Gastroesophageal sphincter (tissue), 4 donors: ENCODE measurements at places on chromosomes 1 and 21. TPM values are rescaled to one million over a fixed set of nuclear protein-coding genes. Genes with fewer than 3 reads are reported as not detected.

GRCh38 chr1:58785442-58786058, 1.7 kb upstream of the JUN start:
- no peaks in the 10 kb centered on the region for H3K36me3 ChIP-seq
- ATAC-seq = no peak
- no peaks in the 10 kb centered on the region for H3K27me3 ChIP-seq
- H3K4me1 ChIP-seq = peaks cover 23% of the 10 kb centered on the region
- H3K4me3 ChIP-seq = peak overlapping the region; percentile 70

DNA sequence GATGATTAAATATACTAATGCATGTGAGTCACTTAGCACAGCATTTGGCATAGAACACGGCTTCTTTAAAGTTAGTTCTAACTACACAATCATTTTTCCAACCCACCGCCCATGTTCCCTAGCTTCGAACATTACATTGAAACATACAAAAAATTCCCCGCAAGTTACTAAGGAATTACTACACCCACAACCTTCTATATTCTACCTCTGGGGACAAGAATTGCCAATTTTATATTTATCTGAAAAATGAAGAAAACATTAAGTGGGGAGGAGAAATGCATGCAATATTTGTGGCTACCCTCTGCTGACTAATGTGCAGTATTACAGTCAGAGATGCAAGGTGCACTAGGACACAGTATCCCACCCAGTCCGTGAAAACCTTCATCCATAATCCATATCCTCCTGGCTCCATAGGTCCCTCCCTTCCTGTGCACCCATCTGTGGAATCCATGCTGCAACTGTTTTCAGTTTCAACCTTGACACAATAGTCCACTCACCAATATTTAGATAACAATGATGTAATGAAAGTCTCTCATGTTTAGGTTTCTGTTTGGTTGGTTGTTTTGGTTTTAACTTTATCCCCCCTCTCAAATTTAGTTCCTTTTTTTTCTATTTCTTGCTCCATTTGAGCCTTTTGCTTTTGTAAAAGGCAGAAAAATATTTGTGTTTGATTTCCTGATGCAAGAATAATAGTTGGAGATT, 31.6 kb downstream of the RGS5 start:
- H3K36me3 ChIP-seq = no peaks in the 10 kb centered on the region
- ATAC-seq = peak; percentile 27
- peaks cover 4% of the 10 kb centered on the region for H3K4me1 ChIP-seq
- no peak overlapping the region for H3K4me3 ChIP-seq
- H3K27ac ChIP-seq = no peak overlapping the region

DNA sequence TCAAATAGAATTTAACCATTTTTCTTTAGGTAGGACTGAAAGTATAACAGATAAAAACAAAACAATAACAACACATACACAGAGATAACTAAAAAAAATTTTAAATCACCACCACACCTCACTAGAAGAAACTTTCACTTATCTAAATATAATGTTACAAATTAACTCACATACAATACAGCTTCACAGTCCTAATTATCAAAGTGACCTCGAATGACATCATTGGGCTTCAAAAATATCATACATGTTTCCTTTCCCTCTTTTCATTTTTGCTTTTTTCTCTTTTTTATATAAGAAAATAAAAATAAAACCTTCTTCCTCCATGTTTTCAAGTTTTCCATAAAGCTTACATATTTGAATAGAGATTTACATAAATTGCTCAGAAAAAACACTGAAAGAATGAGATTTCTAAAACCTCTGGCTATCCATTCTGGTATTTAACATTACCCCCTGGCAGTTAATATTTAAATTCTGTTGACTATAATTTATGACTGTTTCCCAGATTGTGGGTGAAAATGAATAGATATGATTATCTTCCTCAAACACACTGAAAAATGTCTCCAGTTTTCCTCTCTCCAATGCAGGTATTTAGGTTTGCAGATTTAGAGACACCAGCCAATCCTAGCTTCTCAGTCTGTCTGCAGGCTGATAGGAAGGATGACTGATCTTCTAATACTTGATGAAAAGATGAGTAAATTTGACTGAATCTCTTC, 40.5 kb upstream of the SLC19A2 start:
- H3K27me3 ChIP-seq = no peaks in the 10 kb centered on the region
- no peaks in the 10 kb centered on the region for H3K4me1 ChIP-seq
- no peaks in the 10 kb centered on the region for H3K36me3 ChIP-seq
- no peak overlapping the region for H3K27ac ChIP-seq
- no peak overlapping the region for H3K4me3 ChIP-seq

DNA sequence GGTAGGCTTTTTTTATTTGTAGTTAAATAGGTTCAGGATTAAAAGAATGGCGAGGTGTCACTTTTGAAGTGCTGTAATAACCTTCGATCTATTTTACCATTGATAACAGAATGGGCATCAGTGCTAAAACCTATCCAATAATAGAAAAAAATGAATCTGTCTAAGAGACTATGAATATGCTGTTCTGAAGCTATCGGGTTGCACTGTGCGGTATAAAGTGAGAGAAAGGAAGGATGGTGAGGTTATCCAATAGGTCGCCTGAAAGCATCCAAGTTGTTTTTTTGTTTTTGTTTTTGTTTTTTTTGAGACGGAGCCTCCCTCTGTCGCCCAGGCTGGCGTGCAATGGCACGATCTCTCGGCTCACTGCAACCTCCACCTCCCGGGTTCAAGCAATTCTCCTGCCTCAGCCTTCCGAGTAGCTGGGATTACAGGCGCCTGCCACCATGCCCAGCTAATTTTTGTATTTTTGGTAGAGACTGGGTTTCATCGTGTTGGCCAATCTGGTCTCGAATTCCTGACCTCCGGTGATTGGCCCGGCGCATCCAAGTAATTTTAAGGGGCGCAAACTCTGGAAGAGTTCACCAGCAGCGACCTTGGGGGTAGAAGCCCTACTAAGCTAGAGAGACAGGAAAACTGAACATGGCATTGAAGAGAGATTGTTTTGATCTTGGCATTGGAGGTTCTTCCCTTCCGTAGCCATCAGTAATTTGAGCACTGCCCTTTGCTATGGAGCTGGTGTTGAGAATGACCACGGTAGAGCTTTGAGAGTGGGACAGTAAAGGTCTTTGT, 8.7 kb upstream of the MDM4 start:
- no peaks in the 10 kb centered on the region for H3K27me3 ChIP-seq
- peak overlapping the region; percentile 51 for H3K4me3 ChIP-seq
- H3K27ac ChIP-seq = peak overlapping the region; percentile 84
- no peaks in the 10 kb centered on the region for H3K4me1 ChIP-seq
- no peaks in the 10 kb centered on the region for H3K36me3 ChIP-seq
- ATAC-seq = peak; percentile 26

DNA sequence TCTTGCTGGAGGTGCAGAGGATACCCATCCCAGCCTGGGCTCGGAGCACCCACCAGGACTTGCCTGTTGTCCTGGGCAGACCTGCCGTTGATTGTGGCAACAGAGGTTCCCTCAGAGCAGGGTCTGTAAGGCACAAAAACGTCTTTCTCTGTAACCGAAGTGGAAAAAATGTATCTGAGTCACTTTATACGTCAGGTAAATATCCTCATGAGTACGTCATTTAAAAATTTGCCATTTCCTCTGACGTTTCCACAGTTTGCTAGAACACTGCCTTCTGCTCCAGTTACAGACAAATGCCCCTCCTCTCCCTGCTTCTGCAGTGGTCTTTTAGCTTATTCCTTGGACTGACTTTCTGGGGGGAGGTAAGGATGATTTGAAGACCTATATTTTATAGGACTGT, 326.8 kb downstream of the HHAT start:
- H3K4me1 ChIP-seq = no peaks in the 10 kb centered on the region
- H3K36me3 ChIP-seq = no peaks in the 10 kb centered on the region
- no peak overlapping the region for H3K4me3 ChIP-seq
- H3K27me3 ChIP-seq = no peaks in the 10 kb centered on the region
- no peak overlapping the region for H3K27ac ChIP-seq
- ATAC-seq = no peak

DNA sequence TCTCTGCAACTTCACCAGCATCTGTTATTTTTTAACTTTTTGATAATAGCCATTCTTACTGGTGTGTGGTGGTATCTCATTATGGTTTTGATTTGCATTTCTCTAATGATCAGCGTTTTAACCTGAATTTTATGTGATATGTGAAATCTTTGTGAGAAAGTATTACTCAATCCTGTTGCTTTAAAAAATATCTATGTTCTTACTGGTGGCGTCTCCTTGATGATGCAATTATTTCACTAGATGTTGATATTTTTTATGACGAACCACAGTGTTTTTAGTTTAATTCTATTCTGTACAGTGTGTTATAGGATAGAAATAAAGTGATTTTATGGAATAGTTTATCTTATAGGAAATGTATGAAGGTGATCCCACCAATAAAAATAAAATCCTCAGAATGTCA, 54.7 kb upstream of the GPR88 start:
- H3K27ac ChIP-seq = no peak overlapping the region
- no peak for ATAC-seq
- H3K36me3 ChIP-seq = peaks cover 12% of the 10 kb centered on the region
- H3K4me1 ChIP-seq = no peaks in the 10 kb centered on the region
- no peak overlapping the region for H3K4me3 ChIP-seq

- H3K4me3 ChIP-seq = no peak overlapping the region
- H3K27ac ChIP-seq = no peak overlapping the region
- H3K27me3 ChIP-seq = no peaks in the 10 kb centered on the region
- H3K36me3 ChIP-seq = no peaks in the 10 kb centered on the region
These were observed 409.5 kb upstream of the ADGRL2 start for GRCh38 chr1:81391125-81391828.

DNA sequence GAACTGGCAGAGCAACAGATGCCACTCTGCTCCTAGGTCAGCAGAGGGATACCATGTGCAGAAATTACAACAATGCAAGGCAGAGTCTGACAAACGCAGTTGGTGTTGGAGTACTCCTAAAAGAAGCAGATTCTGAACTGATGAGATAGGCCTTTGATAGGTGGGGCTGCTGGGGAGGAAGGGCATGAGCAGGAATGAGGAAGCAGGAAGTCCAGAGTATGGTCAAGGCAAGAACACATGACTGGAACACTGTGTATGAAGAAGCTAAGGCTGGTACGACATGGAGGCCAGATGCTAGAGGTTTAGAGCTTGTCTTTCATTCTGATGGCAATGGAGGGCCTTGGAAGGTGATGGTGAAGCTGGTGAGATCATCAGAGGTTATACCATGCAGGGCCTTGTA, 11.5 kb upstream of the THRAP3 start:
- H3K36me3 ChIP-seq = no peaks in the 10 kb centered on the region
- H3K27ac ChIP-seq = no peak overlapping the region
- H3K27me3 ChIP-seq = no peaks in the 10 kb centered on the region

DNA sequence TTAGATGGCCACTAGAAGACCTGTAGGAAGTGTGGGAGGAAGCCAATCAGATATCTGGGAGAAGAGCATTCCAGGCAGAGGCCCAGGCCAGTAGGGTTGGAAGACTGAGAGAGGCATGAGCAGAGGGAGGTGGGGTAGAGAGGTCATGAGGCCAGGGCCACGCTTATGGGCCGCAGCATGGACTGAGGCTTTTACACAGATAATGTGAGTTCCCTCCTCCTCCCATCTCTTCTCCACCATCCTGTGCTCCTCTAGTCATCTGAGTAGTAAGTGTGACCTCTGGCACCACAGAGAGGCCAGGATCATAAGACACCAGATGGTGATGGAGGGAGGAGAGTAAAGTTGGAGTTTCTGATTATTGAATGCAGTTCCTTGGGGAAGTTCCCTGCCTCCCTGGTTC, 17.1 kb downstream of the TTC22 start:
- H3K4me1 ChIP-seq = no peaks in the 10 kb centered on the region
- no peak for ATAC-seq
- H3K4me3 ChIP-seq = no peak overlapping the region
- H3K27me3 ChIP-seq = peaks cover 55% of the 10 kb centered on the region
- H3K36me3 ChIP-seq = no peaks in the 10 kb centered on the region

- H3K27ac ChIP-seq = no peak overlapping the region
- no peaks in the 10 kb centered on the region for H3K27me3 ChIP-seq
- H3K4me1 ChIP-seq = no peaks in the 10 kb centered on the region
- ATAC-seq = no peak
These were observed 8.7 kb upstream of the TTF2 start for GRCh38 chr1:117051224-117052064.

DNA sequence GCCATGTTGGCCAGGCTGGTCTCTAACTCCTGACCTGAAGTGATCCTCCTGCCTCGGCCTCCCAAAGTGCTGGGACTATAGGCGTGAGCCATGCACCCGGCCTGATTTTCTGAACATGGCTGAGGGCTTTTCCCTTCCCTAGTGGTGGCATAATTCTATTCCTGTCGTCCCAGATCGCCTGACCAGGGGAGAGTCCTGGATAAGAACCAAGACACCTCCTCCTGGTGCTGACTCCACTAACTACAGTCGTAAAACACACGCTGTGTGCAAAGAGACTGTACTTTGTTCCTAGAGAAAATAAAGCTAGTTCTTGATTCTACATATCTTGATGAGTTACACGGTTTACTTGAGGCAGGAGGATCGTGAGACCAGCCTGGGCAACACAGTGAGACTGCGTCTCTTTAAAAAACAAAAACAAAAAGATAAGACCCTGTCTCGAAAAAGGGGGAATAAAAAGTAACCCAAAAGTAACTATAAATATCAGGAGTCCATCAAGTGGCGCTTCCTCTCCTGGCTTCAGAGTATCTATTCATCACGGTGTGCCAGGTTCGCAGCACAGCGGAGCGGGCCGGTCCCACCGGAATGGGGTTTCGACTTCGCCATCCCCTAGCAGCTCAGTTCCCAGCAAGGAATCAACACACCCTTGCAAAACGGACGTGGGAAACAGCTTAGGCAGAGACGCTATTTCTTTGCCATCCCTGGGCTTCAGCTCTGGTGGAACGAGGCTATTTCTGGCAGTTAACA, 973 bp downstream of the SDF4 start:
- no peak for ATAC-seq
- H3K4me1 ChIP-seq = no peaks in the 10 kb centered on the region
- H3K36me3 ChIP-seq = peaks cover 59% of the 10 kb centered on the region
- H3K4me3 ChIP-seq = peak overlapping the region; percentile 87
- H3K27me3 ChIP-seq = no peaks in the 10 kb centered on the region
- peak overlapping the region; percentile 96 for H3K27ac ChIP-seq

DNA sequence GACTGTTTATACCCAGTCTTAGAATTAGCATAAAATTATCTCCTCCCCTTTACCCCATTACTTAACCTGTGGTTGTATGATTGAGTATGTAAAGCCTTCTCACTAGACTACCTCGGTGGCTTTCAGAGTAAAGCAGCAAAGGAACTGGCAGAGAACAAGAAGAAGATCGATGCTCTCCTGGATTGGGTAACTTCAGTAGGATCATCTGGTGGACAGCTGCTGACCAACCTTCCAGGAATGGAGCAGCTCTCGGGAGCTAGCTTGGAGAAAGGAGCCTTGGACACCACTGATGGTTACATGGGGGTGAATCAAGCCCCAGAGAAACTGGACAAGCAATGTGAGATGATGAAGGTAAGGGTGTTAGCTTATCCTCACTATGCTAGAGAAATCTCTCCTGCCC, 138.6 kb upstream of the BMP8A start:
- H3K4me3 ChIP-seq = no peak overlapping the region
- H3K27ac ChIP-seq = no peak overlapping the region
- H3K4me1 ChIP-seq = no peaks in the 10 kb centered on the region
- H3K27me3 ChIP-seq = no peaks in the 10 kb centered on the region
- peaks cover 14% of the 10 kb centered on the region for H3K36me3 ChIP-seq

GRCh38 chr1:170695955-170696590, 32.1 kb downstream of the PRRX1 start:
- no peaks in the 10 kb centered on the region for H3K36me3 ChIP-seq
- no peaks in the 10 kb centered on the region for H3K27me3 ChIP-seq
- no peak overlapping the region for H3K27ac ChIP-seq
- no peaks in the 10 kb centered on the region for H3K4me1 ChIP-seq

The SGIP1 gene
- 12.9 TPM for total RNA-seq

The NMNAT2 gene
- total RNA-seq = 2.0 TPM

The GBP4 gene
- 5.0 TPM for total RNA-seq

The TMEM52 gene
- 3.1 TPM for total RNA-seq

The FAM72A gene
- total RNA-seq = 3.1 TPM

The GJA9 gene
- total RNA-seq = not detected
